Stimulated activated CD8-positive, alpha-beta memory T cell treated with anti-CD3 and anti-CD28 coated beads, Interleukin-15, amount 100 ng/mL, for 4 hours (primary cell): ENCODE measurements at places on chromosomes 1 and 21.

DNA sequence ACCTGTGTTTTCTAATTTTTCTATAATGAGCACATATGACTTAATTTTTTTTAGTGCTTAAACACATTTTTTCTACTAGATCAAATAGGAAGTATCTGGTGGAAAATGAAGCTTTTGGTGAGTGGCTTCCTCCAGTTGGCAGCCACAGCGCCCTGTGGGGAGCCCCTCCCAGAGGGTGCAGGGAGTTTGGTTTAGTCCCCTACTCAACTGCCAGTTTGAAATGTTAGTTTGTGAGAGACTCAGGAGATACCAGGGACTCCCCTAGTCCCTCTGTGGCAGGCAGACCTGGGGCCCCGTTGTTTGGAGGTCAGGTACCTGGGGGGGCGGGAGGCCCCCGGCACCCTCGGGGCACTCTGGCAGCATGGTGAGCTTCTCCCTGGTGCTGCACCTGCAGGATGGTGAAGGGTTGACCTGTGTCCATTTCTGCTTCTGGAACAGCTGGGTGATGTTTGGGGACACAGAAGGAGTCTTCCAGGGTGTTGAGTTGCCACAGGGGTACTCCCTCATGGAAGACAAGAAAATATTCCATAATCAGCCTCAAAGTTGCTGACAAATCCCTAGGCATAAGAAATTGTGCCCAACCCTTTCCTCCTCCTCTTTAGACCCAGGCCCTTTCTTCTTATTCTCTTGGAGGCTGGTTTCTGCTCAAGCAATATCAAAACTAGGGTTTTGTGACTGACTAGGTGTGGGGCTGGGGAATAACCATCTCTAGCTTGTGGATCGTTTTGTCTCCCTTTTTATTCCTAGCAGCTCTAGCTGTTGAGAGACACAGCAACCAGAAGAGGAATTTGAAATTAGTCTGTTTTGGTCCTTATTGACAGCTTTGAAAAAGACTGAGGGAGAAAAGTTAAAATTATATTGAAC, 91.6 kb downstream of the ABCA4 start:
- no peak for DNase-seq

- DNase-seq: no peak
Measured at GRCh38 chr1:203703586-203703985, 61.4 kb upstream of the LAX1 start.

GRCh38 chr21:33976082-33977016, 60.7 kb upstream of the ATP5PO start:
- peak; percentile 21 for DNase-seq

DNA sequence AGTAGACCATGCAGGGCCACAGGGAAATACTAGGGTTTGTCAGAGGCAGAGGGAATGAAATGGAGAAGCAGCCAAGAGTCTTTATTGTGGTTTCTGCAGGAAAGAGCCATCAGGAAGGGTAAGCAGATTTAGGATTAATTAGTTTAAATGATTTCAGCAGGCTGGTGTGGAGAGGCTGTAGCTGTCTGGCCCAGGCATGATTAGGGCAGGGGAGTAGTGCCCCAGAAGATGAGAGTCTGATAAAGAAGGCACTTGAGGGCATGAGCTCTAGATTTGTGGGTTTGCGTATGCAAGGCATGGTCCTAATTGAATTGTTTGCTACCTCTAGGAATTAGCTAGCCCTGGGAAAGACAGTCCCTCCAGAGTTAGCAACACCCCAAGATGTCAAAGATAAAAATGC, 484.6 kb upstream of the PLXNA2 start:
- DNase-seq: no peak

- DNase-seq: no peak
Measured at GRCh38 chr21:17650292-17650691, 37.6 kb upstream of the BTG3 start.

DNA sequence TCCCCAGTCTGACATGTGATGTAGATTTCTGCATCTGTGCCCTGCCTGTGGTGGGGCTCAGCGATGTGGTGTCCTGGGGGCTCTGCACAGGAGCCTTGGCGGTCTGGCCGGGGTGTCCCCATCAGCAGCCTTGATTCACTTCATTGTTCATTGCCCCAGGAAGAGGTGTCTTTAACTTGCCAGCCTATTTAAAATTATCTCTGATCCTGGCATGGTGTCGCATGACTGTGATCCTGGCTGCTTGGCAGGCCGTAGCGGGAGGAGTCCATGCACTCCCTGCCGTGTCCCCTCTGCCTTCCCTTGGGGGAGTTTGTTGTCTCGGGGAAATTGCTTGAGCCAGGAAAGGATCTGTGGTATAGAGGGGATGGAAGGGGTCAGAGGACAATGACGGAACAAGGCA, 59.9 kb downstream of the TRIM11 start:
- DNase-seq: no peak

GRCh38 chr1:218585511-218586184, 240.5 kb downstream of the TGFB2 start:
- DNase-seq: no peak

- DNase-seq: no peak
Measured at GRCh38 chr21:39663066-39663465, 50.3 kb downstream of the B3GALT5 start.

DNA sequence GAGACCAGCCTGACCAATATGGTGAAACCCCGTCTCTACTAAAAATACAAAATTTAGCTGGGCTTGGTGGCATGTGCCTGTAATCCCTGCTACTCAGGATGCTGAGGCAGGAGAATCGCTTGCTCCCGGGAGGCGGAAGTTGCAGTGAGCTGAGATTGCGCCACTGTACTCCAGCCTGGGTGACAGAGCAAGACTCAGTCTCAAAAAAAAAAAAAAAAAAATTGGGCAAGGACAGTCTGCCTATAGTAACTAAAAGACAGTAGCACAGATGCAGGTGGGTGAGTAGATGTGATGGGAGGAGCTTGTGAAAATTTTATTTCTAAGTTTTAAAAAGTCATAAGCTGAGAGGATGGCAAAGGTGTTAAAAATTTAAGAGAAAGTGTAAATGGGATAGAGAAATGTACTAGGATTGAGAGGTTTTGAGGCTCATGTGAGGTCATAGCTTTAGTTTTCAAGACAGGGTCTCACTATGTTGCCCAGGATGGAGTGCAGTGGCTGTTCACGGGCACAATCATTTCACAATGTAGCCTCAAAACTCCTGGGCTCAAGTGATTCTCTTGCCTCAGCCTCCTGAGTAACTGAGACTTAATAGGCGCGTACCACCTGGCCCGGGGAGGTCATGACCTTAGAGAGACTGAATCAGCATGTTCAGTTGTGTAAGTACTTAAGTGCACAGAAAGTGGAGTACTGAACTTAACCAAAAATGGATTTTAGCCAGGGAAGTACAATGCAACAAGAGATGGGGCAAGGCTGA, 33.7 kb downstream of the PTP4A2 start:
- DNase-seq: no peak

- DNase-seq: no peak
Measured at GRCh38 chr1:38064197-38064903, 17.8 kb upstream of the POU3F1 start.

GRCh38 chr1:245156736-245157505, 2.1 kb downstream of the KIF26B start:
- no peak for DNase-seq

DNA sequence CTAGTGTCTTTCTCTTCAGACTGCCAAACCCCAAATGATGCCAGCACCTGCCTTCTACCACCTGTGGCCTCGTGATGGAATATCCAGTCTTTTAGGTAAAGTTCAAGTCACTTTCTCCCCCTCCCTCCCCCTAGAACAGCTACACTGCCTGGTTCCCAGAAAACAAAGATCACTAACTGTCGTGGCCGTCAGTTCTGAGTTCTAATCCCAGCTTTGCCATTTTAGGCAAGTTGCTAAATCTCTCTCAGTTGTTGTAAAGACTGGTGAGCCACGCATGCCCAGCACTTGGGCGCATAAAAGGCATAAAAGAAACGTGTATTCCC, 648 bp upstream of the TRAPPC3 start:
- DNase-seq: no peak

GRCh38 chr1:208303743-208304712, 59.8 kb upstream of the PLXNA2 start:
- DNase-seq: no peak

GRCh38 chr1:203860396-203861025, 888 bp upstream of the SNRPE start:
- DNase-seq: no peak

DNA sequence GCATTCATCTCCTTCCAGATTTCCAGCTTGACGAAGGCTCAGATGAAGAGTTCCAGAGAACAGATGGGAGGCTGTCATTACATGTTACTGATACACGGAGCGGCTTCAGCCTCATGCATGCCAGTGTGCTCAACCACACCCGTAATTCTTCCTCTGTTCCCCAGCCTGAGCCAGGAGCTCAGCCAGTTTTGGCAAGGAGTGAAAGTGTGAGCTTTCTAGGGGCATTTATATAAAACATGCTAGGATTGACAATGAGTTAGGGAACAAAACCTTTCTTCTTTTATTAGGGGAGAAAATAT, 290.4 kb upstream of the PLXNA2 start:
- DNase-seq: no peak

GRCh38 chr1:67664048-67664447, 21.0 kb upstream of the GADD45A start:
- DNase-seq: no peak

DNA sequence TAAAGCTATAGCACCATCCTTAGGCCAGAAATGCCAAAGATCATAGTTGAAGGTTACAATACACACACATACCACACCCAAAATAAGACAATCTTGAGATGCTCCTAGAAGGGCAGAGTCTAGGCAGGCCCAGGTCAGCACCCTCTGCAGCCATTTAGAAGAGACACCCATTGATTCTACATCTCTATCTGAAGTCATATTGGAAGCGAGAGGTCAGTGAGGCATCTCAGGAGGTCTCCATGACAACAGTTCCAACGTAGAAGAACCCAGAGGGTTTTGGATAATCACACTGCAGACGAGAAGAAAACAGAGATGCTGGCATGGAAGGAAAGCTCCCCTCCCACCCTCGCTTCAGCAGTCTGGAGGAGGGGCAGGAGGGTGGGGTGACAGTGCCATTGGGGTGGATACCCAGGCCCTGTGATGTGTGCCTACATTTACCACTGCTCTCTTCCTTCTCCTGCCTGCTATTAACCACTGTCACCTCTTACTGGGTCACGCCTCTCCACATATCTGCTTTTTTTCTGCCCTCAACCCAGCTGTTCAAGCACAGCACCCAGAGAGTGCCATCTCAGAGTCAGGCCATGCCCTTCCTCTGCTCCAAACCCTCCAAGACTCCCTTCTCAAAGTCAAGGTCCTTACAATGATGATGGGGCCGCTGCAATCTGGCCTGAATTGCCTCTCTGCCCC, 6.2 kb downstream of the TMCO4 start:
- no peak for DNase-seq

DNA sequence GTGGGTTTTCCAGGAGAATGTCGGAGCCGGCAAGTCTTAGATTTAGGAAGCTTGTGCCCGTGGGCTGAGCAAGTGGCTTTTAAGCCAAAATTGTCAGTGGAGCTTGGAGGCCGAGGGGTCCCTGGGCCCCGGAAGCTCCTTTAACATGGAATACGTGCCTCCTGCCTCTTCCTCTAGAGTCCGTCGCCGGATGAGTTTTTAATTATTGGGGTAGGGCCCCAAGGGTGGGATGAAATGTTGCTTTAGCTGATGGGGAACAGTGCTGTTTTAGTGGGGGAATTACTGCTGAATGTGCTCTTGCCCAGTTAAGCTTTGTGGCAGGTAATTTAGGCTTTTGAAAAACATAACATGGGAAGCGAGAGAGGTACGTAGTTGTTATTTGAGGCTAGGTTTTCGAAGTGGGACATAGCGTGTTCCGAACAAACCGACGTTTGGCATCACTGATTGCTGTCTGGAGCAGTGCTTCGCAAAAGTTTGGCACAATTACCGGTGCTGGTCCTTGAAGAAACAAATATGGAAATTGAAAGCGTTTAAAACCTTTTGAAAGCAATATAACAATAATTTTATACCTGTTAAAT, 786 bp downstream of the RPL5 start:
- DNase-seq: no peak
